ENCODE measurements at places on chromosomes 2 and 18.

- no peaks in the 10 kb centered on the region for H3K27me3 ChIP-seq
- no peaks in the 10 kb centered on the region for H3K36me3 ChIP-seq
- H3K4me1 ChIP-seq = peaks cover 41% of the 10 kb centered on the region
- no peak for DNase-seq
- no peak overlapping the region for H3K4me3 ChIP-seq
Observed at GRCh38 chr2:9610781-9611548, 19.8 kb downstream of the YWHAQ start.

DNA sequence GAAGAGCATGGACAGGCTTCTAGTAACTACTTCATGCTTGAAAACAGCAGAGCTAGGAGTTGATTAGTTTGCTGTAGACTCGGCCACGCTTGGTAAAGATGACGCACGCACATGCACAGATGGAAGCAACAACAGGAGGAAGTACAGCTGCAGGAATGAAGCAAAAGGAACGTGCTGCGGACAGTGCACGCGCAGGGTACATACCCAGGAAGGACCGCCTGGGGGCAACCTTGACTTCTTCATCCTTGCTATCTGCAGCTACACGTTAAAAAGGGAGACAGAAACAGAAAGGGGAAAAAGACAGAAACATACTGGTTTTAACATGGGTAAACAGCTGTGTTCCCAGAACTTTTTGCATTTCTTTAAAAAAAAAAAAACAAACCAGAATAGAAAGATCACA lies 17.7 kb downstream of the SLC66A2 start:
- DNase-seq = peak; percentile 19
- H3K4me3 ChIP-seq = no peak overlapping the region
- peak overlapping the region; percentile 73 for H3K27ac ChIP-seq

GRCh38 chr18:36893227-36893626 lies 64.3 kb downstream of the KIAA1328 start:
- no peaks in the 10 kb centered on the region for H3K27me3 ChIP-seq
- DNase-seq = no peak
- H3K4me1 ChIP-seq = no peaks in the 10 kb centered on the region
- no peak overlapping the region for H3K27ac ChIP-seq
- no peaks in the 10 kb centered on the region for H3K36me3 ChIP-seq
- no peak overlapping the region for H3K4me3 ChIP-seq

- no peak overlapping the region for H3K27ac ChIP-seq
- no peaks in the 10 kb centered on the region for H3K36me3 ChIP-seq
- peaks cover 5% of the 10 kb centered on the region for H3K4me1 ChIP-seq
- H3K4me3 ChIP-seq = no peak overlapping the region
Observed at GRCh38 chr2:109724533-109725460, 69.3 kb upstream of the RGPD5 start.

- H3K36me3 ChIP-seq = no peaks in the 10 kb centered on the region
- DNase-seq = no peak
- H3K27me3 ChIP-seq = no peaks in the 10 kb centered on the region
- H3K27ac ChIP-seq = no peak overlapping the region
- no peak overlapping the region for H3K4me3 ChIP-seq
- H3K4me1 ChIP-seq = no peaks in the 10 kb centered on the region
Observed at GRCh38 chr18:46320928-46321711, 216.9 kb downstream of the HAUS1 start.

DNA sequence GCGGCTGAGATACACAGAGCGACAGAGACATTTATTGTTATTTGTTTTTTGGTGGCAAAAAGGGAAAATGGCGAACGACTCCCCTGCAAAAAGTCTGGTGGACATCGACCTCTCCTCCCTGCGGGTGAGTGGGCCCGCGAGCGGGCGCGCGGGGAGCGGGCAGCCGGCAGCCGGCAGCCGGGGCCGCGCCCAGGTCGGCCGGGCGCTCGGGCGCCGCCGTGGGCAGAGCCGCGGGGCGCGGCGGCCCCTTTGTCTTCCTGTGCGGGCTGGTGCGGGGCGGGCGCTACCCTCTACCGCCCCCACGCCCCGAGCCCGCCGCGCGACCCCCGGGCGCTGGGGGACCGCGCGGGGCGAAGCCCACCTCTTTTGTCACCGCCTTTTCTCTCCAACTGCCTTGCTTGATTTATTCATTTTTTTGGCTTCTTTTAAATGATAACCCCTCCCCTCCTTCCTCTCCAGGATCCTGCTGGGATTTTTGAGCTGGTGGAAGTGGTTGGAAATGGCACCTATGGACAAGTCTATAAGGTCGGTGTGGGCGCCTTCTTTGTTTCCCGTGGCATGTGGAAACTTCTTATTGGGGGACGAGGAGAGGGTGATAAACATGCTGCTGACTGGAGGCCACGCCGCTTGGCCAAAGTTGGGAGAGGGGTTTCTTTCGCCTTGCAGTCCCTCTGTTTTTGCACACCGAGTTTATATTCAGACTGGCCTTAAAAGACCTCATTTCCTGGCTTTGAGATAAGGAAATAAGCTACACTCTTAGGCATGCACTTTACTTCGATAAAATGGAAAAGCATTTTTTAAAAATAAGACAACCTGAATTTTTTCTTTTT lies 722 bp downstream of the MAP4K4 start:
- DNase-seq = no peak
- H3K4me3 ChIP-seq = peak overlapping the region; percentile 66
- no peaks in the 10 kb centered on the region for H3K27me3 ChIP-seq
- H3K4me1 ChIP-seq = peaks cover 41% of the 10 kb centered on the region
- no peaks in the 10 kb centered on the region for H3K36me3 ChIP-seq
- H3K27ac ChIP-seq = peak overlapping the region; percentile 85

DNA sequence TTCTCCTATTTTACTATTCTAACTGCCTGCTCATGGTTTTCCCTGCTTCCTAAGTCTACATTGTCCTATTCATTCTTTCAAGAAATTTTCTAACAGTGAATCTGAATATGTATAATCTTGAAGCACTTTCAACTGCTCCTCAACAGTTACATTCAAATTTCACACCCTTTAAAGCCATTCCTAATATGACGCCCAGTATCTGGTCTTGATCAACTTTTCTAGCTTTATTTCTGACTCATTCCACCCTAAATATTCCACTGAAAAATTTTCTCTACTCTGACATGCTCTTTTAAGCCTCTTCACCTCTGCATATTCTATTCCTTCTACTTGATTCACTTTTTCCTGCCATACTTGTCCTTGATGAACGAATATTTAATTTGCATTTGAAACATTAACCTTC lies 1893.9 kb upstream of the PIK3C3 start:
- H3K27me3 ChIP-seq = no peaks in the 10 kb centered on the region
- H3K4me1 ChIP-seq = no peaks in the 10 kb centered on the region
- DNase-seq = no peak
- H3K27ac ChIP-seq = no peak overlapping the region
- H3K4me3 ChIP-seq = no peak overlapping the region

DNA sequence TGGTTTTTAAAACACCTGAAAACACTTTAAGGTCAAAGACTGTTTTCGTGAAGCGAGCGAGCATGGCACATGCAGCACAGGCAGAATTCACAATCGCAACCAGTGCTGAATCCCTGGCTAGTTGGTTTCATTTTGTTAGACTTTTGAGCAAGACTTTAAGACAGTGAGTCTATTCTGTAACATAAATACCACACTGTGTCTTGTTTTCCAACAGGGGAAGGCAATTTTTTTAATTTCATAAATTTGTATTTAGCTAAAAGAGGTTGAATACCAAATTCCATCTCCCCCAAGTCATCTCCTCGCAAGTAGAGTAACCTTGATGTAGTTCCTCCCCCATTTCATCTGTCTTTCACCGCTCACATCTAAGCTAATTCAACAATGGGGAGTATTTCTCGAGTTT lies 1.4 kb downstream of the CERKL start:
- no peak for DNase-seq
- no peaks in the 10 kb centered on the region for H3K4me1 ChIP-seq
- H3K4me3 ChIP-seq = no peak overlapping the region
- H3K36me3 ChIP-seq = no peaks in the 10 kb centered on the region

- DNase-seq = peak; percentile 91
- peak within 1 kb of the TSS; percentile 85 for H3K4me3 ChIP-seq
Observed at GRCh38 chr2:3379647-3380534, at the start of gene TRAPPC12. Gene TRAPPC12, plus strand, starts transcription at chr2:3379694. Its CDS starts 7,930 bp downstream, at chr2:3387624.

DNA sequence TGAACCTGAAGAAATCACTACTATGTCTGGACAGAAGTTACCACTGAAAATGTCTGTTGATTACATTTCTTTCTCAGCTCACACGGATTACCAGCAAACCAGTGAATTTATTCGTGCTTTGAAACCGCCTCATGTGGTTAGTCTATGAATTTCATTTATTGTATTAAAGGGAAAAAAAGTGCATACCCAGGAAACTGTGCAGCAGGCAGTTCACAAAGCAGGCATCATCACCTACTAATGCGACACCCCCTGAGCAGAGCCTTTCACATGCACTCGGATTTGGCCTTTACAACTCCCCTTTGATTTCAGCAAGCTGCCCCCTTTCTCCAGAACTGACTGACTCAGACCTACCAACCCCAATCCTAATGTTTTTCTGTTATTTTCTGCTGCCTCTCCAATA lies 20.1 kb downstream of the CPSF3 start:
- H3K4me1 ChIP-seq = no peaks in the 10 kb centered on the region
- peaks cover 97% of the 10 kb centered on the region for H3K36me3 ChIP-seq
- H3K27ac ChIP-seq = no peak overlapping the region
- H3K4me3 ChIP-seq = no peak overlapping the region
- no peaks in the 10 kb centered on the region for H3K27me3 ChIP-seq

DNA sequence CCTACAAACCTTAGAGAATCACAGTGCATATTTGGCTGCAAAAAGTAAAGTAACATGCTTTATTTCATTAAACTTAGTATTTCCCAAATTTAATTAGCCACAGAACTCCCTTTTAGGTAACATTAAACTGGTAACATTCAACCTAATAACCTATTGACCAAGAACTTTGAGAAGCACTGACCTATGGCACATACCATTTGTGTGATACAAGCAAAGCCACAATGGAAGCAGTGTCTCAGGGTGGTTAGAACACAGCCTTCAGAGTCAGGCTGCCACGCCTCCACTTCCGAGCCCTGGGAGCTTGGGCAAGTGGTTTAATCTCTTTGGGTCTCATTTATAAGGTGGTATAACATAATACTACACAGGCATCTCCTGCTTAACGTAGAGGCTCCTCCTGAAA lies 301.4 kb downstream of the PDE11A start:
- no peak for DNase-seq
- no peak overlapping the region for H3K27ac ChIP-seq
- no peaks in the 10 kb centered on the region for H3K36me3 ChIP-seq
- H3K4me3 ChIP-seq = no peak overlapping the region
- H3K27me3 ChIP-seq = no peaks in the 10 kb centered on the region

DNA sequence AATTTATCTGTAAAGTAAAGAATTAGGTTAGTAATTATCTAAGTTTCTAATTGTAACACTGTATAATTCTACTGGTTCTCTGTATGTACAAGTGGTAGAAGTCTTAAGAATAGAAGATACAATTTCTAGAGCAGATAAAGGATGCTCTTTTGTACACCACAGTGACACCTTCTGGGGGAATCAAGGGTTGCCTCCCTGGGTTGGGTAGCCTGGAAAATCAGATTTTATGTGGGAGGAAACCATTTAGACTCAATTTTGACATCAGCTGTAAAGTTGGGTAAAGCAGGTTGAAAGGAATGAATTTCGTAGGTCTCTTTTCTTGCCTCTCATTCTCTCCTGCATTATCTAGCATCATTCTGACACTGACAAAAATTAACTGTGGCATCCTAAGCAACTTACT lies 354.8 kb downstream of the DCC start:
- no peaks in the 10 kb centered on the region for H3K36me3 ChIP-seq
- no peak for DNase-seq
- H3K27ac ChIP-seq = no peak overlapping the region
- no peak overlapping the region for H3K4me3 ChIP-seq

DNA sequence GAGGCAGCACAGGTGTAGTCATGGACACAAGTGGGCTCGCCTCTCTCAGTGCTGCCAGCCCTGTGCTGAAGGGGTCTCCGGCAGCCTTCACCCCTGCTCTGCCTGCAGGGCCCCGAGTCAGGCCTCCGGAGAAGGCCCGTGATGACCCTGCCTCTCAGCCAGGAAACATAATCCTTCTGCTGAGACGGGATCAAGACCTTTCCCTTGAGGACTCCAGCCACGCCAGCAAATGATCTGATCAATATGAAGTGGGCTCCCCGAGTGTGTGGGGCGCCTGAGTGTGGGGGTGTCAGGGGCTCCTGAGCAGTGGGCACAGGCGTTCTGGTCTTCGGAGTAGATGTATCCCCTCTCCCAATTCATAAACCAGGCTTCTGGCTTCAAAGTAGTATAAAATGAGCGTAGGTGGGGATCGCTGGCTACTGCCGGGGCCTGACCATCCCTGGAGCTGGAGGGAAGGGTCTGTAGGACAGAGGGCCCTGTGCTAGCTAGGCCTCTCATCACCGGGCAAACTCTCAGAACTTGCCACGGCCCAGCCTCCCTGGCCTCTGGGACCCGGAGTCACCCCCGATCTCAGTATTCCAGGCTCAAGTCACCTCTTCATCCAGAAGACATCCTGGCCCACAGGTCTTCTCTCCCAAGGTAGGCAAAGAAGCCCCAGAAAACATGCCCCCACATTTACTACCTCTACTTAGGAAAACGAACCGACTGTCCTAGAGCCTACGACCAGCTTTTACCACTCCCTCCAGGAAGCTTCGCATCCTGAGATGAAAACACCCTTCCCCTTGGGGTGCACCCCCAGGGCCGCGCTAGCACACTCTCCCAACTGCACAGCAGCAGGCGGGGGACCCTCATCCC lies 33.6 kb downstream of the CRACDL start:
- H3K27me3 ChIP-seq = no peaks in the 10 kb centered on the region
- H3K27ac ChIP-seq = no peak overlapping the region
- H3K4me3 ChIP-seq = no peak overlapping the region

GRCh38 chr2:121583555-121583954 lies 52.9 kb downstream of the RNU4ATAC start:
- no peak overlapping the region for H3K27ac ChIP-seq
- H3K27me3 ChIP-seq = no peaks in the 10 kb centered on the region
- peaks cover 17% of the 10 kb centered on the region for H3K4me1 ChIP-seq

DNA sequence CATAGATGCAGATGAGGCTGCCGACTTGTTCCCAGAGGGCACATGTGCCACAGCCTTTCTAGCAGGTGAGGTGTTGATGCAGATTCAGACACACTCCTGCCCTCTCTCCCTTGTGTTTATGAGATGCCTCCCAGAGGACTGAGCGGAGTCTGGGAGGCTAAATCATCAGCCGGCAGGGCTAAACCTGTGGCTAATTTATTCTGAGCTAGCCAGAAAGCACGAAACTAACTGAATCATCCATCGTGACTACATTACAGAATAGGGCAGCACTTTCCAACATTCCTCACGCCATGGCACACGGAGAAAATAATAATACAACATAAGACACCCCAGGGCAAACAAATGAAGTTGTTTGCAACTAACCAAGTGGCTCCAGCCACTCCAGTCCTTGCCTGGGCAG lies 101.7 kb upstream of the FZD7 start:
- H3K27ac ChIP-seq = no peak overlapping the region
- no peak overlapping the region for H3K4me3 ChIP-seq
- H3K4me1 ChIP-seq = no peaks in the 10 kb centered on the region
- peaks cover 1% of the 10 kb centered on the region for H3K27me3 ChIP-seq
- no peak for DNase-seq

DNA sequence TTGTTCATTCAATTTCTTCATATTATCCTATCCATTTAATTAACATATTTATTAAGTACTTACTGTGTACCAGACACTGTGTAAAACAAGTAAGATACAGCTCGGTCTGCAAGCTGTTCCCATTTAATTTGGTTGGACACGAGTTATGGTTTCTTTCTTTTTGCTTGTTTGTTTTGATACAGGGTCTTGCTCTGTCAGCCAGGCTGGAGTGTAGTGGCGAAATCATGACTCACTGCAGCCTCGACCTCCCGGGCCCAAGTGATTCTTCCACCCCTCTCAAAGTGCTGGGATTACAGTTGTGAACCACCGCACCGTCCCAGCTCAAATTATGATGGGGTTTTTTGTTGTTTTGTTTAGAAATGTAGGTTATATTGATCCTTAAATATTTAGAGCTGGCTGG lies 9.0 kb downstream of the CYBRD1 start:
- no peaks in the 10 kb centered on the region for H3K27me3 ChIP-seq
- H3K4me1 ChIP-seq = peaks cover 10% of the 10 kb centered on the region
- H3K36me3 ChIP-seq = peaks cover 8% of the 10 kb centered on the region
- DNase-seq = no peak
- H3K4me3 ChIP-seq = no peak overlapping the region
